ENCODE measurements at places on chromosomes 16 and 17.

DNA sequence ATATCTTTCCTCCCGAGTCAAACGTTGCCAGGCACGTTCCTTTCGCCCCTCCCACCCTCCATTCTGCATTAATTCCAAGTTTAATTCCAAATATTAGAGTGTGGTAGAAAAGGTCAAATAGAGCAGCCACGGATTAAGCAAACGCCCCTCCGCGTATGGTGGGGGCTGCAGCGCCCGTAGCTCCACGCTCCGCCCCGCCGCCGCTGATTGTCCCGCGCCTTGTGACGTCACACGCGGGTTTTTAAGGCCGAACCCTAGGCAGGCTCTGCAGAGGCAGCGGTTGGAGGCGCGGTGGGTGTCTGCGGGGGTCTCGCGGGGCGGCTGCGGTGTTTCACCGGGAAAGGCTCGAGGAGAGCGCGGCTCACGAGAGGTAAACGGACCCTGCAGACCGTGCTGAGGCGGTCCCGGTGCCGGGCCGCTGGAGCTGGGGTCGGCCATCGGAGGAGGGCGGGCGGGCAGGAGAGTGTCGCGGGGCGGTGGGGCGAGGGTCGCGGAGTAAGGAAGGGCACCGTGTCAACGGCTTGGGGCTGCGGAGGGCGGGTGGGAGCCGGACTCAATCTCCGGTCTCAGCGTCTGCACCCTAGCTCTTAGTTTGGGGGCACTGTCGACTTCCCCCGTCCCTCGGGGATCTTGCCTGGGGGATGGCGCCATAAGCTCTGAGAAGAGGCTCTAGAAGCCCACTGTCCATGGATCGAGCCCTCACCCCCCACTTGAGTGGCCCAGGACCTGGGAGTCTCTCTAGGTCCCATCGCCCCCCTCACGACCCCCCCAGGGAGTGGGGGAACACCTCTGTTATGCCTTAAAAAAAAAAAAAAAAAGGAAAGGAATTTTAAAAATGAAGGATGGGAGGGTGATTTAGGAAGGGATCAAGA is at the start of gene ARL4D:
ARL4D (plus strand) TSS at position 270 of the 872 bp plus-strand sequence. CDS start 740 bp downstream, outside the sequence.
- peak; percentile 91 for DNase-seq

DNA sequence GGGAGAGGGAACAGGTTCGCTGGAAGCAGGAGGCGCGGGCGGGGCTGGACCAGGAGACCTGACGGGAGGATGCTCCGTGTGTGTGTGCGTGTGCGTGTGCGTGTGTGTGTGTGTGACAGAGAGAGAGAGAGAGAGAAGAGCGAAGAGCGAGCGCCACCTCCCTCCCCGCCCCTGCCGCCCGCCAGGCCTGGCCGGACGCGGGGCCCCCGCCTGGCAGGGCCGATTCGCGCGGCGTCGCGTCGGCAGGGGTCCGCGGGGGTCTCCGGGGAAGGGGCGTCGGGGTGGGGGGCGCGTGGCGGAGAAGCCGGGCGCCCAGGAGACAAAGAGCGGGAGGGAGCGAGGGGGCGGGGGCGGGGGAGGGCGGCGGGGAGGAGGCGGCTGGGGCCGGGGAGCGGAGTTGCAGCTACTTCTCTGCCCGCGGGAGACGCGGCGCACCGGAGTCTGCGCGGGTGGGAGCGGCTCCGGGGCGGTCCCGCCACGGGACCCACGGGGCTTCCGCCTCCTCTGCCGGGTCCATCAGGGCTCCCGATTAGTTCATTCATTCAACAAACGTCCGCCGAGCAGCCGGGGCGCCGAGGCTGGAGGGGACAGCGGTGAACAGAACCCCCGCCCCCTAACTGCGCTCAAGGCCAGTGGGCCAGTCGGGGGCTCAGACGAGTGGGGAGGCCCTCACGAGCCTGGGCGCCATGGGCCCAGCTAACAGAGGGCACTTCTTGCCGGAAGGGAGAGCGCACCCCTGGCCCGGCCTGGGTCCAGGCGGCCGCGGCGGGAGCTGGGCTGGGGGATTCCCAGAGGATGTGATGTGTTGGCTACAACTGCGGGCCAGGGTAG is at the start of gene SAMD14:
SAMD14 (minus strand) TSS at position 433 of the 831 bp plus-strand sequence. CDS start 5,201 bp downstream, outside the sequence.
- DNase-seq: peak; percentile 60

- DNase-seq: no peak
Measured at GRCh38 chr16:52440248-52440647, 106.7 kb downstream of the TOX3 start.

- DNase-seq: no peak
Measured at GRCh38 chr16:89841275-89841674, 13.0 kb downstream of the SPIRE2 start.

DNA sequence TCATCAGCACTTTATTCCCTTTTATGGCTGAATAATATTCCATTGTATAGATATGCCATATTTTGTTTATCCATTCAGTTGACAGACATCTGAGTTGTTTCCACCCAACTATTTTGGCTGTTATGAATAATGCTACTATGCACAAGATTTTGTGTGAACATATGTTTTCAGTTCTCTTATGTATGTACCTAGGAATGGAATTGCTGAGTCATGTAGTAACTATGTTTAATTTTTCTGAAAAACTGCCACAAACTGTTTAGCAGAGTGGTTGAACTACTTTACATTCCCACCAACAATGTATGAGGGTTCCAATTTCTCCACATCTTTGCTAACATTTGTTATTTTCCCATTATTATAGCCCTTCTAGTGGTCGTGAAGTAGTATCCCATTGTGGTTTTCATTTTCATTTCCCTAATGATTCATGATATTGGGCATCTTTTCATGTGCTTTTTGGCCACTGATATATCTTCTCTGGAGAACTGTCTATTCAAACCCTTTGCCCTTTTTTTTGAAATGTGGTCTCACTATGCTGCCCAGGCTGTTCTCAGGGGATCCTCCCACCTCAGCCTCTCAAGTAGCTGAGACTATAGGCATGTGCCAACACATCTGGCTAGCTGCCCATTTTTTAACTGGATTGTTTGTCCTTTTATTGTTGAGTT is 26.3 kb downstream of the SMURF2 start:
- no peak for DNase-seq

DNA sequence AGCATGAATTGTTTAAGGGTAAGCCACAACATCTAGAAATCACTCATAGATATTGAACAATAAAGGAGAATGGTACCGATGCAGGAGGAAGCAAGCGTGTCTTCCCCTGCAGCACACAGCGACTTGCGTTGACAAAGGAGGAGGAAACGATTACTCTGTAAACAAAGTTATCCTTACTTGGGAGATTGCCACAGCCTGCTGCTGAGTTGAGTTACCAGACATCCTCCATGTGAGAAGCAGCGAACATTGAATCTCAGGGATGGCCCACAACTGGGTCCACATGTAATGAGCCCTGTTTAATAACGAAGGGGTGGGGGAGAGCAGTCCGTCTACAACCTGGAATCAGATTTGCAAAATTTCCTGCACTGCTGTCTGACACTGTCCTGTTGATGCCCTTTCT is 27.7 kb downstream of the CLUH start:
- DNase-seq: no peak

DNA sequence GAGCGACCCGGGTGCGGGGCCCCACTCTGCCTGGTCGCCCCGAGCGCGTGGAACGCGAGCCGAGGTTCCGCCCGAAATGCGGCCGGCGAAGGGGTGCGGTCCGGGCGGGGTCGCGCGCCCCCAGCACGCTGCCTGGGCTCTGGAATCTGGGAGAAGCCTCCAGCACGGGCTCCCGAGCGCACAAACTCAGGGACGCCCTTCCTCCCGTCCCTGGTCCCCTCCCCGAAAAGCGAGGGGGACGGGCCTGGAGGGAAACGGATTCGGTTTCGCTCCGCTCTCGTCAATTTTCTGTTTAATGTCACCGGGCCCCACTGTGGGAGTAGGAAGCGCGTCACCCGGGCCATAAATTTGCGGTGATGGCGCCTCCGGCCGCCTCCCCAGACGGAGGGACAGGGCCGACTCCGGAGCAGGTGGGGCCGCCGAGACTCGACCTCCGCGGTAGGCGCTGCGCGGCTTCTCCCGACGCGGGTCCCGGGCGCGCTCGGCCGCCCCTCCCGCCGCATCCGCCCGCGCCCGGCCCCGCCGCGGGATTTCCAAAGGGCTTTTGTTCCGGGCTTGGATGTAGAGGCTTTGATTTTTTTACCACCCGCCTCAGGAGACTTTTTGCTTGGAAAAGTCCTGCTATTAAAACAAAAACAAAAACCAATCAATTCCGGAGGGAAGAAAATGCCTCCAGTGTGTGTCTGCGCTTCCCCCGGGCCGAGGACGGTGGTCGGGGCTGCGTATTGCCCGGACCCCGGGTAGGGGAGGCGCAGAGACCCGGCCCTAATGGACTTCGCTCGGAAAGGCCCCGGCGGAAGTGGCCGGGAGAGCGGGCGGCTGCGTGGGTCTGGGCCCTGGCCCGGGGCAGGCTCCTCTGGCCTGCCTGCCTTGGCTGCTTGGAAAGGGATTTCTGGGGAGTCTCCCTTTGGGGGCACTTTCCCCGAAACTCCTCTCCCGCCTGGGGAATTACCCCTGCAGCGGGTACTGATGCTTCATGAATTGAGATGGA is 7.9 kb upstream of the BAHCC1 start:
- peak; percentile 81 for DNase-seq

DNA sequence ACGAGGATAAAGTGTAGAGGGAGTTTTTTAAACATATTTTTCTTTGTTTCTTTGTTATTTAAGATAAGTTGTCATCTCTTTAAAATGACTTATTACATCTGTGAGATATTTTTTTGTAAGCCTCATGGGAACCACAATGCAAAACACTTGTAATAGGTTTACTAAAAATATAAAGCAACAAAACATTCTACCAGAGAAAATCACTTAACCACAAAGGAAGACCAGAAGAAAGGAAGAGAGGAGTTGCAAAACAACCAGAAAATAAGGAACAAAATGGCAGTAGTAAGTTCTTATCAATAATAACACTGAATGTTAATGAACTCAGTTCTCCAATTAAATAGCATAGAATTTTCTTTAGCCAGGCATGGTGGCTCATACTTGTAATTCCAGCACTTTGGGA is 22.9 kb downstream of the DHRS7B start:
- DNase-seq: no peak

DNA sequence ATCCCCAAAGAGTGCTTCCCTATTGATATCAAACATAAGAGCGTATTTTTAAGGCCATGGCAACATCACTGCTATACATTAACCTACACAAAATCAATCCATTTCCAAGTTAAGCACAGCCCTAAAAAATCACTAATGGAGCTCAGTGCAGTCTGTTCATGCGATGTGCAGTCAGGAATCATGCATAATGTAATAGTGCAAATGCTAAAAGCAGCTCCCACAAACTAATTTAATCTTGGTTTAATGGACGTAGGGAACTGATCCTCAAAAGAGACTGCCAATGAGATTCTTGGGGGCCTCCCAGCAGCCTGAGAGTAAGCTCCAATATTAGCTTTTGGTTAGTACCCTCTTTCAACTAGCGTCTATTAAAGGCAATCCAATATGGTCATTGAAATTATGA is 245.9 kb downstream of the TOX3 start:
- no peak for DNase-seq

DNA sequence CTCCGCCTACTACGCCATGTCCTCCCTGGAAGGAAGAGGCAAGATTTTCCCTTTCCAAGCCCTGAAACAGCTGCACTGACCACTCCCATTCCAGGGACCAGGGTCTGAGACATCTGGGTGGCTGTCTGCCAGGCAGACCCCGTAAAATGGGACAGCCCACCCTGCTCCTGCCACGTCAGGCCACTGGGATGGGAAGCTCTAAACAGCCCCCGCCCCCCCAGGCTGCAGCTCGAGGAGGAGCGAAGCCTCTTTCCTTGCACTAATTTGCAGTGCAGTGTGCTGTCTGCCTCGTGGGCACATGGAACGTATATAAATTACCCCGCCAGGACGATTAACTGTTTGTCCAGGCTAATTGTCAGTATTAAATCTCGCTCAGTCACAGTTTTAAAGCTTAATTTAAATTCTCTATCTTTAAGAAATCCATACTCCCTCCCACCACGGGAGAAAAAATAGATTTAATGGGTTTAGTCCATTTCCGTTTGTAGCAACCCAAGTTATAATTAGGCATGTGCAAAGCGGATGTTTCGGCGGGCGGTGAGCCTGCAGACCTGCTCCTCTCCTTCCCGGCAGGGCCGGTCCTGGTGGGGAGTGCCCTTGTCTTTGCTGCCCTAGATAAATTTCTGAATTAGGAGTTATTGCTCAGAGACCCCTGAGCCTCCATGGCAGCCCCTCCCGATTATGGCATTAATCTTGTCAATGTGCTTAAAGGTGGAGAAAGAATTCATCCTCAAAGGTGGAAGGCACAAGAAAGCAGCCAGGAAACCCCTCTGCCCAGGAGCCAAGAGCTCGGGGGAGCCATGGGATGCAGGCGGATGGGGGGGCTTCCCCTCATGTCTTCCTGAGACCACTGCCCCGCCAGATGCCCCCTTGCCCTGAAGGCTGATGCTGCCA is 268.0 kb upstream of the TNRC6C start:
- peak; percentile 85 for DNase-seq

GRCh38 chr16:55444754-55445485 is 34.1 kb upstream of the MMP2 start:
- DNase-seq: peak; percentile 51

- no peak for DNase-seq
Measured at GRCh38 chr16:84749815-84750214, 50.0 kb downstream of the USP10 start.

GRCh38 chr17:72077326-72077960 is 43.4 kb upstream of the SOX9 start:
- no peak for DNase-seq

- peak; percentile 65 for DNase-seq
Measured at GRCh38 chr17:80279895-80280294, 19.2 kb downstream of the RNF213 start.

- no peak for DNase-seq
Measured at GRCh38 chr16:85541980-85542900, 70.9 kb upstream of the GSE1 start.

- DNase-seq: no peak
Measured at GRCh38 chr17:77501101-77501566, 360.4 kb downstream of the SEC14L1 start.

DNA sequence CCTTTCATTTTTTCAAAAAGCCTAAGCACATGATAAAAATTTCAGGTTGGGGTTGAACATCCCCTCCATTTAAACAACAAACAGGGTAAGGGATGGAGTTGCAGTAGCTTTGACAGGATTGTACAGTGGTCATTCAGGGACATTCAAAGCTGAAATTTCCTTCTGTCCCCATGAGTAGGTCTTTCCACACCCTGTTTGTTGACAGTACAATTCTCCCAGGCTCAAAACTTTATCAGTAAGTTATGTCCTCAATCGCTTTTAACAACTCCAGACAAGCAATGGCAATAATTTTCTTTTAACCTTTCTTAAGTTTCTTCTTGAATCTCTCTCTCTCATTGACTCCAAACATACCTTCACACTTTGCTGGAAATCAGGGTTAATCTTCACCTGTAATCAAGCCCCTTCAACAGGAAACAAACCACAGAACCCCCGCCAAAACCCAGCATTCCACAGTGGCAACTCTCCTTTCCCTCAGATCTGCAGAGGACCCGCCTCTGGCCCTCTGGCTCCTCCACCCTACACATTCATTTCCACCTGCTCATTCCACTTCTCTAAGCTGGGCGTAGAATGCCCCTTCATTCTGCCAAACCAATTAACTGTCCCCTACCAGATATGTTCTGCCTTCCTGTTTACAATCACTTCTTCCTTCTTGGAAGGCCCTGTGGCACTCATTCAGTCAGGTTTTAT is 20.7 kb downstream of the TXNDC11 start:
- no peak for DNase-seq

GRCh38 chr17:34248511-34249024 is 6.5 kb upstream of the CCL2 start:
- DNase-seq: no peak
